ENCODE measurements at places on chromosomes 2 and 18.

DNA sequence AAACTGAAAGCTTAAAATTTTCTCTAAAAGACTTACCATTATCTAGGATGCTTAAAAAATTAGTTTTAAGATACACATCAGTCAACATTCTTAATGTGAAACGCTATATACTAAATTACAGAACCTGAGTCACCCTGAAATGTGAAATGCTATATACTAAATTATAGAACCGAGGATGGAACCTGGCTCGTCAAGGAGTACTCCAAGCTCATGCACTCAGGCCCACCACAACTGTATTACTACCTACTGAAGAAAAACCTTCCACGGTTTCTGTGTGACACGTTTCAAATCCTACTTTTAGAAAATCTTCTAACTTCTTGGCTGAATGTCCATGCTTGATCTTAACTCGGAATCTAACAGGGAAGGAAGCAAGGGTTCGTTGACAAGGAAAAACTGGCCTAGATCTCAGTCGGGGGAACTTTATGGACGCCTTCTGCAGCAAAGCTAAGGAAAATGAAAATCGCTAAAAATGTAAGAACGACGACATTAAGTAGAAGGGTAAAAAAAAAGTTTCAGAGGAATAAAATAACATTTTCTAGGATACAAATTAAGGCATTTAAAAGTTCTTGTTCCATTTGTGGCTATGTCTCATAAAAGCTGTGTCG is 1.4 kb downstream of the PRKD3 start:
- DNase-seq: no peak

DNA sequence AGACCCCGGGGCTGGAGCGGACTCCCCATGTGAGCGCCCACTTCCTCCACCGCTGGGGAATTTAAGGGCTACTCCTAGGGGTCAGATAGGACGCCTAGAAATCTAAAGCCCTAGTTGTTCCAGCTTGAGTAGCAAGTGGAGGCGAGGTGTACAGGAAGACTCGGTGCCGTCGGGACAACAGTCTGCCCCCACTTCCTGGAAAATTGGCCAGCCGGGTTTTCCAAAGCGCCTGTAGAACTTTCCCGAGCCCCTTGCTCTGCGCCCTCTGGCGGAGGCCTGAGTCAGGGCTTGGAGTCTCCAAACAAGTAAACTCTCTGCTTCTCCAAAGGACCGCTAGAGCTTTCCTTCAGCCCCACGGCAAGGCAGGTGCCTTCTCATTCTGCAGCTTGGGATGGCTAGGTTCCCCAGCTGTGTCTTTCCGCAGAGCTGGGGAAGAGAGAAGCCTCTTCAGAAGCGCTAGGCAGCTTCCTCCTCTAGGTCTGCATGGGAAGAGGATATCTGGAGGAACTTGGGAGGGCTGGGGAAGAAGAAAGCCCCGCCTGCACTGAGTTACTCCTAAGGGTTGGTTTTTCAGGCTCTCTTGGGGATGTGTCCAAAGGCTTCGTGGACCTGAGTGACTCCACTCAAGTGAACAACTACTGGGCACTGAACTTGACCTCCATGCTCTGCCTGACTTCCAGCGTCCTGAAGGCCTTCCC is 681 bp downstream of the SPR start:
- peak; percentile 73 for DNase-seq

GRCh38 chr2:100437751-100438150 is 20.3 kb upstream of the CHST10 start:
- no peak for DNase-seq

DNA sequence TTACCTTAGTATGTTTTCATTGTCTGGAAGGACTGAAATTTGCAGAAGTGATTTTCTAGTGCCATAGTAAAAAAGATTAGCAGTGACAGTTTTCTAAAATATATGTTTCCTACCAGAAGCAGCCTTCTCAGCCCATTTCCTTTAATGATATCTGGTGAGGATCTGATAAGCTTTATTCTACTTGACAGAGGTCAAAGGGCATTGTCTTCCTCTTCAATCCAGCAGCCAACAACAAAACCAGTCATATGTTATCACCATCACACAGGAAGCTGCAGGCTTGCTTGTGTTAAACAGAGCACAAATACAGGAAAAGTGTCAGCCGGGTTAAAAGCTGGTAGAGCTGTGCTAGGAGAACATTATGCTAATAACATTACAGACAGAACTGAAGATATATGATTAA is 35.6 kb upstream of the ZSWIM2 start:
- DNase-seq: no peak

DNA sequence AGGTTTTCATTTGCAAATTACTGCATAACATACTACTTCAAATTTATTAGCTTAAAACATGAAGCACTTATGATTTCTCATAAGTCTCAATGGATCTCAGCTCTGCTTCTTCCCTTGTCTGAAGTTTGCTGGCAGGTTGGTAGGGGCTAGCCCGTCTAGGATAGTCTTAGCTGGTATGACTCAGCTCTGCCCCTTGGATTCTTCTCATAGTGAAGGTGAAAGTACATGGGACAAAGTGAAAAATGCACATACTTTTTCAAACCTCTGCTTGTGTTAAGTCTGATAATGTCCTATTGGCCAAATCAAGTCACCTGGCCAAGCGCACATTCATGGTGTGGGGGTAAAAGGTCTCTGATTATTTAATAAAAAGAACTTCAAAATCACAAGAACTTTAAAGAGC is 184.8 kb upstream of the VWC2L start:
- DNase-seq: no peak

- DNase-seq: no peak
These were observed 321.0 kb upstream of the HS6ST1 start for GRCh38 chr2:128639693-128640092.

GRCh38 chr18:23094411-23095190 is 40.7 kb upstream of the CABLES1 start:
- DNase-seq: no peak

- peak; percentile 53 for DNase-seq
These were observed 99.5 kb upstream of the STK39 start for GRCh38 chr2:168346725-168347477.

DNA sequence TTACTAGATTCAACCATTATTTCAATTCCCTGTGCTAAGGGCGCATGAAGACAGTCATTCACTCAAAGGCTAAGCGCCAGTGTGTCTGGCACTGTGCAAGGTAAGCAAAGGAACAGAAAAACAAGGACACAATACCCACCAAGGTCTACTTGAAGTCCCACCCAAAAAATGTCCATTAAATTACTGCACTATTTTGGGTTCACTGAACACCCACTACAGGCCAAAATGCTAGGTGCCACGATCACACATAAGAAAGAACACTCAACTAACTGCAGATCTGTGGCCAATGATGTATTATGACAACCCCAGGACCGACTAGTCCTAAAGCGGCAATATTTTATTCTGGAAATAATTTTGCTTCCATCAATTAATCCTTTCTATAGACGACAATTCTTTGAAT is 1.8 kb downstream of the TMEM131 start:
- DNase-seq: no peak

- no peak for DNase-seq
These were observed 62.4 kb upstream of the LTBP1 start for GRCh38 chr2:32884346-32884745.

- no peak for DNase-seq
These were observed 71.9 kb downstream of the SOX11 start for GRCh38 chr2:5764041-5764440.

GRCh38 chr2:171787333-171788072 is 100.2 kb downstream of the DYNC1I2 start:
- no peak for DNase-seq

DNA sequence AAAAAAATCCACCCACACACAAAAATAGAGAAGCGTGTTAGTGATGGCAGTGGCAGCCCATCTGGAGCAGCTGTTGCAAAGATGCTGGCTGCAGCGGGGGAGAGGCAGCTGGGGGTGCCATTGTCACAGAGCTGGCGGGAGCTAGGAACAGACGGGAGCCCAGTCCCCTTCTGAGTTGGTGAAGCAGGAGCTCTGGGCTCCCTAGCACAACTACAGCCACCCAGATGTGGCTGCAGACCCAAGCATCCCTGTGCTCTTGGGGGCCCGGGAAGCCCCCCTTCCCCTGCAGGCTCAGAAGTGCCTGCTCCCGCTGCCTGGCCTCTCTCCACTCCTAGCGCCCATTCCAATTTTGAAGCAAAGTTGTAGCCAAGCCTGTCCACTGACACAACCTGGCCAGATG is 366.6 kb upstream of the MC4R start:
- no peak for DNase-seq

- DNase-seq: no peak
These were observed 18.8 kb downstream of the FZD5 start for GRCh38 chr2:207750876-207751275.

GRCh38 chr2:86468162-86469033 is 27.2 kb downstream of the KDM3A start:
- DNase-seq: no peak

DNA sequence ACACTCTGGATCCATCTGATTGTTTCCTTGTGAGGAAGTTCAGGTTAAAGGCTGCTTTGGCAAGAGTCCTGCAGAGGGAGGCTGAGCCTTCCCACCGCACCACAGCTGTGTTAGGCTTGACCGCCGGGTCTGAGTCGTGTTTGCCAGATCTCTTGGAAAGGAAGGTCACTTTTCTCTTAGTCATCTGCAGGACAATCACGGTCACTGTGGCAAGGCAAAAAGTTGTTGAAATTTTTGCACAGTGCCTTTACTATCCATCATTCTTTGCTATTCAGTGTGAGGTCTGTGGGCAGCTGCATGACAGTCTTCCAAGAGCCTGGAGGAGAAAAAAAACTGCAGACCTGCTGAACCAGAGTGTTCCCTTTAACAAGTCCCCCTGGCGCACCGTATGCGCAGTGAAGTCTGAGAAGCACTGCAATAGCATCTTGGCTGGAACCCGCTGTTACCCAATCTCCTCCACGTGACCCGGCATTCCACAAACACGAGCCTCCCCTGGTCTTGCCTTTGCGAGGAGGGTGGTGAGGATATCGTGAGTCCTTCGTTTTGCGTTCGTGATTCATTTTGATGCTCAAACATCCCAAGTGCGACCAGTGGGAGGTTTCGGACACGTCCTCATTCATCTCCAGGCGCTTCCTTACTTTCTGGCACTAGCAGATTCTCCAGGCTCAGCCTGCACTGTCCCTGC is 23.0 kb downstream of the BIN1 start:
- no peak for DNase-seq

DNA sequence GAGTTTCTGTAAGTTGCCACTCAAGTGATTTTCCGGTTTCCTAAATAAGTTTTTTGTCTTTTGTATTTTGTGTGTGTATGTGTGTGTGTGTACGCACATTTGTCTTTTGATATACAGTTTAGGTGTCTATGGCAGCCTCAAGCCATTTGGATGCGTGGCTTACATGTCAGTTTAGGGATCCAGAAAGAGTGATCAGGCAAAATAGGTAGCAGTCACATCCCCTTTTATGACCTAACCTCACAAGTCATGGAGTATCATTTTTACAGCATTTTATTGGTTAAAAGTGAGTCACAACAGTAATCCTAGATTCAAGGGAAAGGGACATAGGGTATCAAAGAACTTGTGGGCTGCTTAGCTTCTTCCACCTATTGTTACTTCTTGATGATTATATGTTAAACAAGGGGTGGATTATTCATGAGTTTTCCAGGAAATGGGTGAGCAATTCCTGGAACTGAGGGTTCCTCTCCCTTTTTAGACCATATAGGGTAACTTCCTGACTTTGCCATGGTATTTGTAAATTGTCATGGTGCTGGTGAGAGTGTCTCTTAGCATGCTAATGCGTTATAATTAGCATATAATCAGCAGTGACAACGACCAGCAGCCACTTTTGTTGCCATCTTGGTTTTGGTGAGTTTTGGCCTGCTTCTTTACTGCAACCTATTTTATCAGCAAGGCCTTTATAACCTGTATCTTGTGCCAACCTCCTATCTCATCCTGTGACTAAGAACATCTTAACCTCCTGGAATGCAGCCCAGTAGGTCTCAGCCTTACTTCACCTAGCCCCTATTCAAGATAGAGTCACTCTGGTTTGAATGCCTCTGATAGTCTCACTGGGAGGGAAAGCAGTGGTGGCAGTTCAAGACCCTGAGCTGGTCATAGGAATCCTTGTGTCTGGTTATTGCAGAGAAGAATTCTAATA is 8.6 kb upstream of the SOCS6 start:
- no peak for DNase-seq

- DNase-seq: no peak
These were observed 135.6 kb upstream of the ALKAL2 start for GRCh38 chr2:423479-423878.

GRCh38 chr2:142803158-142803557 is 74.3 kb upstream of the KYNU start:
- DNase-seq: no peak

DNA sequence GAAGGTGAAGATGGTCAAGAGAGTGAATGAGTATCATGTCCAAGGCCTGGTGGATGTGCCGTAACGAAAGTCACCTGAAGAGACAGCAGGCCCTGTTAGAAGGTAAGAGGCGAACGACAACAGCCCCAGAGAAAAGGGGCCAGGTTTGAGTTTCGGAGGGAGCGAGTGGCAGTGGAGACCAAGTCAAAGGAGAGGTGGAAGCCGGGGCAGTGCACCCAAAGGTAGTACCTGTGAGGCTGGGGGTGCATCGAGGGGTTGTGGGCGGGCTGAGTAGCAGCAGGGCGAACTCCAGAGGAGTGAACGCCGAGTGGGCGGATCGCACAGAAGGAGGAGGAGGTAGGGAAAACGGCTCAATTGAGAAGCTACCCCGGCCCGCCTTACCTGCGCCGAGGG is 358 bp downstream of the USP37 start:
- DNase-seq: no peak

DNA sequence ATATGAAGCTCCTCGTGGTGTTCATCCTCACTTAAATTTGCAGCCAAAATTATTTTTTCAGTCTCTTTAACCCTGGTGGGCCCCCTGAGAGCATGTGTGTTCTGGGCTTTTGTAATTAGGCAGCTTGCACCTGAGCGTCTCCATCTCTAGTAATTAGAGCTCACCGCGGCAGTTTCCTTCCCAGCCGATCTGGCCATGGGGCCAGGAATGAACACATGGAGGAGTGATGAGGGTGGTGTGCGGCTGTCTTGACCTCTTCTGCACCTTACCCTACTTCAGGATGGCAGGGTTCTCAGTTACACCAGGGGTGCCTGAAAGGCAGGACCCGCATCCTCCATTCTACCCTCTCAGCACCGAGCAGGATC is 98.5 kb downstream of the AFF3 start:
- DNase-seq: no peak

DNA sequence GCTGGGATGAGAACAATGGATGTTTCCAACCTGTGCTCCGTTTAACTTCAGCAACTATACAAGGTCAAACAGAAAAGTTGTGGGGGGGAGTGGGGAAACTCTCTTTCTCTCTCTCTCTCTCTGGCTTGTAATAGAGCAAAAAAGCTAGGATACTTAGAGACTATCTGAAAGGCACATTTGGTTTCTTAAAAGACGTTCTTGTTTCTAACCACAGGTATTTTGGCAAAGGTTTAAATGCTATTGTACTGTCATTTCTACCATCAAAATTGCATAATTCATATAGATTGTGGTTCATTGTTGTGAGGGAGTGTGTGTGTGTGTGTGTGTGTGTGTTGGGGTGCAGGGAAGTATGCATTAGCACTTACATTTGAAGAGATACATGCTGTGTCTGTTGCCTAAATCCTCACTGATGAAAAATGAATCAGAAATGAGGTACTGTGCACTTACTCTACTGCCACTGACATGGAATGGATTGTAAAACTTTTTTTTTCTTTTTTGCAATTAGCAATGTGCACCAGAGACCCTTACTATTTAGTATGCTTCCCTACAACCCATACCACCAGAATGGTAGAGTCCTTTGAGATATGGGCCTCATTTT is 841.0 kb upstream of the PIK3C3 start:
- no peak for DNase-seq

GRCh38 chr2:113190871-113191270 is 17.1 kb downstream of the PSD4 start:
- no peak for DNase-seq

- no peak for DNase-seq
These were observed 70.3 kb downstream of the HAUS1 start for GRCh38 chr18:46174342-46175041.

GRCh38 chr2:45963816-45964215 is 312.3 kb downstream of the PRKCE start:
- DNase-seq: no peak
